NCI-H1694 treated with DMSO at 0.1 percent for 48 hours (cell line): ENCODE measurements at places on chromosomes 3 and 15.

DNA sequence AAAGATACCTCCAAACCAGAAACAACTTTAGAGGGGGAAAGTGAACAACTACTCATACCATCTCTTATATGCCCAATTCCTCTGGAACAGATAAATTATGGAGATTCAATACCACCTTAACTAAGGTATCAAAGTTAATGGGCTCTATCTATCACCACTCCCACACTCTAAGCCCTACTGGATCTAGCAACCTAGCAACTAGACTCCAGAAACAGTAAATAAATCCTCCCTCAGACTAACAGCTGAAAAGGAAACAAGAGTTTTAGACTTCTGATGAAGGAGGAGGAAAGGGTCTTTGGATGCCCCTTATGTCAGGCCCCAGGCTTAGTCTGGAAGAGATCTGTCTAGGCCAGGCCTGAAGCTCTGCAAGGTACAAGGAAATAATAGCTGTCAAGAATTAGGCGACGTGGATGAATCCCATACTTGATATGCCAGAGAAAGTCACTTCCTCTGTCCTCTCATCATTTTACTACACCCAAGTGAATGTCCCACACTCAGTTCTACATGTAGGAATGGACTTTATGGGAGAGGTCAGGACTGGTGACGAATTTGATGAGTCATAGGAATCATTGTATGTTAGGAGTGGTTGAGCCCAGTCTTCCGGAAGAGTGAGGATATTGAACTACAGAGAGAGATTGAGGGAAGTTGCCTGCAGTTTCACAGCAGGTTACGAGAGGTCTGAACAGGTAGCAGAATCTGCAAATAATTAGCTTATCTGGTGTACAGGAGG is 113.8 kb downstream of the AKAP13 start:
- no peak for DNase-seq

GRCh38 chr3:10781981-10782380 is 34.0 kb upstream of the SLC6A11 start:
- no peak for DNase-seq

DNA sequence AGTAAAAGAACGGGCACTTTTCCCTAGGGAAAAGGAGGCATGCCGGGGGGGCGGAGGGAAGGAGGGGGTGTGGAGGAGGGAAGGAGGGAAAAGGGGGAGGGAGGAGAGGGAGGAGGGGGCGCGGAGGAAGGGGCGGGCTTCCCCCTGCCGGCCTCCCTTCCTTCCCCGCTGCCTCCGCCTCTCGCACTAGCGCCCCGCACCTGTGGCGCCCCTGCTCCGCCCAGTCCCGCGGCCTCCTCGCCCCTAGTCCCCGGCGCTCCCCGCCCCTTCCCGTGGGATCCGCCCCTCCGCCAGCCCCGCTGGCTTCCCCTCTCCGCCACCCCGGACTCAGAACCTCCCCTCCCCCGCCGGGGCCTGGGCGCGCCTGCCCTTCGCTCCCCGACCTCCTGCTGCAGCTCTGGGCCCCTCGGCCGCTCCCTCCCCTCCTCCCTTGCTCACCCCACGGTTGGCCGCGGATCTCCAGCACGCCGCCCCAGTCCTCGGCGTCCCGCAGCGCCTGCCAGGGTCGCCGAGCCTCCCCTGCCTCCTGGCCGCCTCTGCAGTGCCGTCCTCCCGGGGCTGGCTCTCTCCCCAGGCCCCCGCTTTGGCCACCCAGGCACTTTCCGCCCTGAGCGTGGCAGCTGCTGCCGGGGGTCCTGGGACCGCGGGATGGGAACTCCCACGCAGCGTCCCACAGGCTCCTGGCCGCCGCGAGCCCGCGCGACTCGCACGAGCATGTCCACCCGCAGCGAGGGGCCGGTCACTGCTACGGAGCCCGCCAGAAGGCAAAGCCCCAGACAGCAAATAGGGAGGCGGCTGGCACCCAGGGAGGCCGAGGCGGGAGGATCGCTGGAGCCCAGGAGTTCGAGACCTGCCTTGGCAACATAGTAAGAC is 147.4 kb downstream of the TJP1 start:
- no peak for DNase-seq

- no peak for DNase-seq
These were observed 13.7 kb downstream of the ACSBG1 start for GRCh38 chr15:78220713-78221112.

- DNase-seq, result no peak
These were observed 12.7 kb downstream of the SEMA3G start for GRCh38 chr3:52432225-52432624.

DNA sequence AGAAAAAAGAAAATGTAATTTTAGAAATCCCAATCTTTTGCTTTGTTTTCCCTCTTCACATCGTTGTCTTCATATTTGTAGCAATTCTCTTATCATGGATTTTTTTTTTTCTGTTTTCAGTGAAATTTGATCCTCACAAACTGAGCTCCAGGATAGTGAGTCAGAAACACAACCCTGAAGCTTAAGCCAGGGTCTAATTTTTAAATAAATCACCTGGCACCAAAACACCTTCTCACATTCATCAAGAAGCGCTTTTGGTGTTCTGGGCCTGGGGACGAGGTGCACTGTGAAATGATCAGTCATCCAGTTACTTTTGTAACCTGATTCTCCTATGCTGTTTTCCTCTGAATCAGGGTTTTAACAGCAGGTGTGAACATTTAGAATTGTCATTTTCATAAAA is 87.7 kb downstream of the REC114 start:
- no peak for DNase-seq

DNA sequence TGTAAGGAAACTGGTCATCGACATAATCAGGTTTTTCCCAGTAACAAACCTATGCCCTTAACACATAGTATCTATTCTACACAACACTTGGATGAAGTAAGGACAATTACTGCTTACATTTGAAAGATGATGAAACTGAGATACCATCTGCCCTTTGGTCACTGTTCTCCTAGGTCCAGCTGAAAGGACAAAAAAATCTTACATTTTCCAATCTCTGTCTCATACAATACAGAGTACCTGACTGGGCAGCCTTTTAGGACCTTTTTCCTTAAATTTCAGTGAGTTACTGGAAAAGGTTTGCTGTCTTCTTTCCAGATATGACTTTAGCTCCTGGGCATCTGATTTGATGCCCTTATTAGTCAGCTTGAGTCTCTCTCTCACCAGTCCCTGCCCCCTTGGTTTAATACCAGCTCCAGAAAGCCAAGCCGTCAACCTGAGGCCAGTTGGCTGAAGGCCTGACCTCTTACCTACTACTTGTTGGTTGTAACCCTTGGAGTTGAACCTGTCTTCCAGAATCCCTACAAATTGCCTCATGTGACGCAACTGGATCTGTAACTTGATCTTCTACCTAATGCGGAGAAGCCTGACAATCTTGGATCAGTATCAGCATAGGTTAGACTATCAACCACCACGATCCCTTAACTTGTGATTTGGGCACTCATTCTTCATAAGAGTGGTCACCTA is 355.3 kb upstream of the ZNF385D start:
- DNase-seq, result no peak

GRCh38 chr3:190718671-190719070 is 143.8 kb downstream of the GMNC start:
- no peak for DNase-seq

GRCh38 chr3:51974277-51974962 is 444 bp upstream of the ABHD14A start:
- no peak for DNase-seq

DNA sequence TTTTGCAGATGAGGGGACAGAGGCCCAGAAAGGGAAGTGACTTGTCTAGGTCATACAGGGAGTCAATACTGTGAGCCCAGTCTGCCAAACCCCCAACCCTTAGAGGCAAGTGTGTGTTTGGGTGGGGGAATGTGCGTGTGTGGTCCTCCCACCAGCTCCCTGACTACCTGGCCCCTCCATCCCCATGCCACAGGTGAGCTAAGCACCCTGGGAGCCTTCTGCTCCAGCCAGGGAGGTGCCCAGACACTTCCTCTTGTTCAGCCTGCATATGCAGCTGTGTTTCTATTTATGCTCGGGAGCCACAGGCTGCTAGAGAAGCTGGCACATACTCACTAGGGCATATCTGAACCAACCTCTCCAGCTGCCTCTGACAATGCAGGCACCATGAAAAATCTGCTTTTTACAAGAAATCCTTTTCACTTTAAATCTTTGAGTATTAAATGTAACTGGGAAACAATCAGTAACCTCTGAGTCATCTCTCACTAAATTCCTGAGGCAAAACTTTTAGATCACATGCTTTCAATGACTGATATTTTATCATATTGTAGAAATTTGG is 20.7 kb downstream of the TBC1D2B start:
- DNase-seq, result peak; percentile 48

GRCh38 chr3:154701055-154701454 is 271.1 kb upstream of the GPR149 start:
- no peak for DNase-seq

DNA sequence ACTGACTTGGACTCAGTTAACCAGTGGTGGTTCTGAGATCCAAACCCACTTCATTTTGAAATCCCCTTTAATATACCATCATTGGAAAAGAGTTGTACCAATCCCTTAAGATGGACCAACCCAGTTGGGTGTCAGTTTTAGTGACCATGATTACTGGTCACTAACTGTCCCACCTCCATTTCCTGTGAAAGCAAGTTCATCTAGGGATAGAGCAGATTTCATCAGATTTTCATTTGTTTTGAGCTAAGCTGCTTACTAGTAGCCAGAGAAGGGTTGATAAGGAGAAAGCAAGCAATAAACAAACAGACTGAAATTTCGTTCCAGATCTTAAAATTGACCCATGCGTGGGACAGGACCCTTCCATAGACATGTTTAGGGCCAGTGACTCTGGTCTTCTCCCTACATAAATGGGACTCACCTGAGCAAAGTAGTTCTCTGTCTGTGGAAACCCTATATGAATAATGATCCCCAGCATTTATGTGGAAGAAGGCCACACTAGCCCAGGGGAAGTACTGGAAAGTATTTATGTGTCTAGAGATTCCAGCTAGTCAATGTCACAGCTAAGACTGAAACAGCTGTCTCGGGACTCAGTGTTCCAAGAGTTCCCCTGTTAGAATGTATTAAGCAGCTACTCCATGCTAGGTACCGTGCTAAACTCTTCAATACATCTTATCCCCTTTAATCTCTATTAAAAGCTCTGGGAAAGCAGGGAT is 196.0 kb upstream of the BCL6 start:
- DNase-seq, result no peak

DNA sequence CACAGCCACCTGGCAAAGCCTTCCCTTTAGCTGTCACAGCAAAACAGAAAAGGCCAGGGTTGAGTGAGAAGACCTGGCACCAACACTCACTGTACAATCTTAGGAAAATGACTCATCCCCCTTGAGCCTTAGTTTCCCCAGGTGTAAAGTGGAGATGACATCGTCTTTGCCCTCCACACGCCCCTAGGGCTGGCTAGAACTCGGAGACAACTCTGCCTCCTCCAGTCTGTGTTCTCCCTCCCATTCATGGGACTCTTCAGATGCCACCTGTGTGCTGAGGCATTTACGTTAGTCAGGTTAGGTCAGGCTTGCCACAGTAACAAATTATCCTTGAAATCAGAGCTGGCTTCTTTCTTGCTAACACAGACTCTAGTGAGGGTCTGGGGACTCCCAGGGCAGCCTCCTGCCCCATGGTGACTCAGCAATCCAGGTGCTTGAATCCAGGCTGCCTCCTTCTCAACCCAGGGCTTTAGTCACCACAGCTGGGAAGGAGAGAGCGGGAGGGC is 252.6 kb downstream of the PLCL2 start:
- no peak for DNase-seq

GRCh38 chr3:130699765-130700164 is 46.9 kb downstream of the PIK3R4 start:
- DNase-seq, result peak; percentile 4

GRCh38 chr15:97866959-97867358 is 93.5 kb upstream of the ARRDC4 start:
- no peak for DNase-seq

DNA sequence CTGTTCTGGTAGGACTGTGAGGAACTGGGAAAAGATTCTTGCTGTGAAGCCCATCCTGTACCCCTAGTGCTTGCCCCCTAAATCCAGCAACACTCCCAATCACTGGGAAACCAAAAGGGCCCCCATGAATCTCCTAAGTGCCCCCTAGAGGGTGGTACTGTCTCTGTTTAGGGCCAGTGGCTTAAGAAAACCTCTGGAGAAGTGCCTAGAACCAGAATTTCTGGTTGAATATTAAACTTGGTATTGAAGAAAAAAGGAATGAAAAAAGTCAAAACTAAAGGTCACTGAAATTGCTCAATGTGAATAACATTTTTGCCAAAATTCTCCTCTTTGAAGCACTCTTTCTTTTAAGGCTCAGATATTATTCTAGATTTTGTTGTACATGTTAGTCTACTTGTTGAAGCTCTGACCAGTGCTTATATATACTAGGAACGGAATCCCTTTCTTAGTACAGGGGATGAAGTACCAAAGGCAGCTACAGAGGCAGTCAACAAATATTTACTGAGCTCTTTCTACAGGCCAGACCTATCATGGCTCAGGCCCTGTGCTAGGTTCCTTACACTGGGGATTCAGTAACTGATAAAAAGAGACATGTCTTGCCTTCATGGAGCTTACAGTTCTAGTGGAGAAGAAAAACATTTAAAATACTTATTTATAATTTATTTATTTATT is 138.8 kb downstream of the MYLK start:
- no peak for DNase-seq

- no peak for DNase-seq
These were observed 13.9 kb upstream of the VGLL3 start for GRCh38 chr3:87004883-87005282.

- DNase-seq, result peak; percentile 68
These were observed 153.9 kb downstream of the BBX start for GRCh38 chr3:107676469-107677309.

GRCh38 chr3:151479452-151479851 is 18.6 kb upstream of the IGSF10 start:
- DNase-seq, result no peak

GRCh38 chr15:88908697-88909621 is 4.2 kb downstream of the MFGE8 start:
- DNase-seq, result no peak

- peak; percentile 20 for DNase-seq
These were observed 1.2 kb upstream of the ITIH4 start for GRCh38 chr3:52831500-52832301.

- no peak for DNase-seq
These were observed 51.1 kb upstream of the POLG start for GRCh38 chr15:89385596-89386331.

DNA sequence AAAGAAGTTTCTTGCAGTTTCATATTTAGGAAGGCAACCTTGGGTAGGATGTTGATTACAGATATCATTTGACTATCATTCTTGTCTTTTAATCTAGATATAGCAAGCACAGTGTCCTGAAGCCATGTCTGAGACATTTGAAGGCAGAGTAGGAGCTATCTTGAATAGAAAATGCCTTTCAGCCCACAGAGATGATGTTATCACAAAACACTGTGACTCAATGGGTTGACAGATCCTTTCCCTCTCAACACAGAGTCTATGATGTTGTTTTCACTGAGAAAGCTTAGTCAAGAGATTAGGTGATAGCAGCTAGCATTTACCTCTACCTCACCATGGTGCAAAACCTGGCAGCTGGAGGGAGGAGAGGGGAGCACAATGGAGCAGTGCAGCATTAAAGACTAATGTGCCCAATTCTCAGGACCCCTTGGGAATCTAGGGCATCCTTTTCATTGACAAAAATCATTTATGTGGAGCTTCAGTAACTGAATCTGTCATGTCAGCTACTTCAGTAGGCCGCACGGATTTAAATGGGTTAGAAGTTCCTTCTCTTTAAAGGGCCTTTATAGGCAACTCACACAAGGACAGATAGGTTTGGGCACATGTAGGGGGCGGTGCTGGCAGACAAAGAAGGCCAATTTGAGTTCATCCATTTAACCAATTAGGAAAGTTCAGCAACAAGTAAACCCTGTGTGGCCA is 121.8 kb downstream of the AGBL1 start:
- no peak for DNase-seq

GRCh38 chr3:1087066-1087560 is 5.7 kb upstream of the CNTN6 start:
- DNase-seq, result no peak

- DNase-seq, result no peak
These were observed 27.8 kb upstream of the RPL32 start for GRCh38 chr3:12869035-12869621.
